ENCODE measurements at places on chromosomes 1 and 21.

DNA sequence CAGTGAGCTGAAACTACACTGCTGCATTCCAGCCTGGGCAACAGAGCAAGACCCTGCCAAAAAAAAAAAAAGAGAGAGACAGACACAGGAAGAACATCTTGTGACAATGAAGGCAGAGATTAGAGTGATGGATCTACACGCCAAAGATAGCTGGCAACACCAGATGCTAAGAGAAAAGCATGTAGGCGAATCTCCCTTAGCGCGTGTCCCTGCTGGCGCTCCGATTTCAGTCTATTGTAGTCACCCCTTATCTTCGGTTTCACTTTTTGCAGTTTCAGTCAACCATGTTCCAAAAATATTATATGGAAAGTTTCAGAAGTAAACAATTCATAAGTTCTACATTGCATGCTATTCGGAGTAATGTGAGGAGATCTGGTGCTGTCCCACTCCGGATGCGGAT, 11.6 kb upstream of the BRDT start:
- no peak for DNase-seq

DNA sequence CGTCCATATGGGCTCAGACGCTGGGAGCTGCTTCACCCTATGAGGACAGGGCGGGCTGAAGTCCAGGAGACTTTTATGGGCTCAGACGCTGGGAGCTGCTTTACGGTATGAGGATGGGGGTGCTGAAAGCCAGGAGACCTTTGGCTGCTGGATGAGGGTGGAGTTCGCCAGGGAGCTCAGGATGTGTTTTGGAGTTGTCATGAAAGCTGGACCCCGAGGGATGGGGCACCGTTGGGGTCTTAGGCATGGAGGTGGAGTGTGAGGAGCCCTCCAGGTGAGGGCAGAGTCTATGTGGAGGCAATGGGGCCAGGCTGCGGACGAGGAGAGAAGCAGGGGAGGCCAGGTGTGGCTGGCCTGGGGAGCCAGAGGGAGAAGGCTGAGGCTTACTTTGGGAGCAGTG, 27.5 kb downstream of the TRPM2 start:
- DNase-seq, result no peak

DNA sequence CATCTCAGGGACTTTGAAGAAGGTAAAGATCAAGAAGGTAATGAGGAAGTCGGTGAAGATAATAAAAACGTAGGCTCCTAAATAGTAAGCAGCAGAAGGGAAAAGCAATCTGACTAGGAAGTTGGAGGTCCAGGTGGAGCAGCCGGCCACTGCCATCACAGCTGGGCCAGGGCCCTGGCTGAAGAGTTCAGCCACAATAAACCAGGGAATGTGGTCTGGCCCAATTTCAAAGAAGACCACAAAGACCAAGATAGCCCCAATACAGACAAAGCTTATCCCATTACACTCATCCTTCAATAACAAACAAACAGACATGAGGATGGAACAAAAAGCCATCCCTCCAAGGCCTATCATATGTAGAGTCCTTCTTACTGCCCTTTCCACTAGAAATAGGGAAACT, 18.4 kb upstream of the JAK1 start:
- no peak for DNase-seq

GRCh38 chr1:68704800-68705443, 208.0 kb upstream of the DEPDC1 start:
- DNase-seq, result no peak

DNA sequence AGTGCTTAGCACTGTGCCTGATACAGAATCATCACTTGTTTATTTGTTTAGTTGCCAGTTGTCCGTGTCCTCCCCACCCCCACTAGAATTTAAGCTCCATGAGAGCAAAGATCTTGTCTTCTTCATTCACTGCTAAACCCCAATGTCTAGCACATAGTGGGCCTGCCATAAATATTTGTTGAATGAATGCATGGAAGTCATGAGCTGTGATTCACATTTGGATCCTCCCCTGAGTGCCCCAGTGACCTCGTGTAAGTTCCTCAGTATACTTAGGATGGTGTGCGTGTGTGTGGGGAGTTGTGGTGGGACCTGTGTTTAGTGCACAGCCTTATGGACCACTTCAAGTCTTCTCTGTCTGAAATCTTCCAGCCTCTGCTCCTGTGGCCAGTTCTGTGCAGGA, 23.1 kb downstream of the IER5 start:
- DNase-seq, result no peak

GRCh38 chr1:184291701-184292100, 95.1 kb upstream of the C1orf21 start:
- DNase-seq, result no peak
